ENCODE measurements at places on chromosomes 7 and 10. TPM values are rescaled to one million over a fixed set of nuclear protein-coding genes. Genes with fewer than 3 reads are reported as not detected.

The NRCAM gene
- total RNA-seq, result 198 TPM

DNA sequence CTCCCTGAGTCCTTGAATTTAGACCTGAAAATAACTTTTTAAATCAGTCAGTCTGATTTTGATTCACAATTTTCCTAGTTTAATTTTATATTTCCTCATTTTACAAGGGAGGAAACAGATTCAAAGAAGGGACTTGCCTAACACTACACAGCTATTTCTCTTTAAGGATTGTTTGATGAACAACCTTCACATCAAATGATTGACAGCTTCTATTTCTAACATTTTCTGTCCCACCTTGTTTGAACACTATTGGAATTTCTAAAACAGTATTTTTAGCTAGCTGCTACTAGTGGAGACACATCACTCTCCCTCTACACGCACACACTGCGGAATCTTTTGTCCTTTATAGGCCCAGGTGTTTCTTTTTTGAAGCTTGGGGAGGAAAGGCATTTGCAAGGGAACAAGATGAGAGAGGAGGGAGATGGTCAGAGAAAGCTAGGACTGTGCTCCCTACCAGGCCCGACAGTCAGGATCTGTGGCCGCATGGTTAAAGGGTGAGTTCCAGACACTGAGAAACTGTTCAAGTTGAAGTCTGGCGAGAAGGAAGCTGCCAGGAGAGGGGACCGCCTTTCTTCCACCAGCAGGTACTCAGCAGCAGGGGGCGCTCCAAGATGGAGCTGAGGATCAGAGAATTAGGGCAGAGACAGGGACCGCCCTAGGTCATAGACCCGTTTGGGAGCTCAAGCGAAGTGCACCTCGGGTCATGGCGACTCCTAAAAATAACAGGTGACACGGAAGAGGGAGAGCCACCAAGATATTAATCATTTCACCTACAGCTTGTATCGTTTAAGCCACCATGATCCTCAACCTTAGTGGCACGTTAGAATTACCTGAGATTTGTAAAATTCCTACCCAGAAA is 49.7 kb downstream of the DNAJC12 start:
- DNase-seq, result no peak

- no peak for DNase-seq
These were observed 106.8 kb downstream of the NEURL1 start for GRCh38 chr10:103600325-103600724.

- DNase-seq, result no peak
These were observed 1.2 kb downstream of the TPK1 start for GRCh38 chr7:144834641-144835144.

The CACNB2 gene
- 26.6 TPM for total RNA-seq

DNA sequence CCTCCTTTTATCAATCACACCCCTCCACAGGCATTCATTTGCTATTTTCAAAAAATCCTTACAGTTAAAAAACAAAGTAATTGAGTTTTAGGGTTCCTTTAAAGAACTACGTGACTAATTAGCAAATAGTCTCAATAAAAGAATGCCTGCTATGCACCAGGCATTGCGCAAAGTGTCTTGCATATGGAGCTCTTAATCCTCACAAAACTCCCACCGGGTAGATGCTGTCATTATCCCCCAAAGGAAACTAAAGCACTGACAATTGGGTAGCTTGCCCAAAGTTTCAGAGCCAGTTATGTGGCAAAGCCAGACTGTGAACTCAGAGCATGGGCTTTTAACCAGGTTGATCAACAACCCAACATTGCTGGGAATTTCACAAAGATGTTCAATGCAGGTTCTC is 305.7 kb downstream of the ELMO1 start:
- peak; percentile 73 for DNase-seq

The ASAH2 gene
- total RNA-seq, result 6.1 TPM

DNA sequence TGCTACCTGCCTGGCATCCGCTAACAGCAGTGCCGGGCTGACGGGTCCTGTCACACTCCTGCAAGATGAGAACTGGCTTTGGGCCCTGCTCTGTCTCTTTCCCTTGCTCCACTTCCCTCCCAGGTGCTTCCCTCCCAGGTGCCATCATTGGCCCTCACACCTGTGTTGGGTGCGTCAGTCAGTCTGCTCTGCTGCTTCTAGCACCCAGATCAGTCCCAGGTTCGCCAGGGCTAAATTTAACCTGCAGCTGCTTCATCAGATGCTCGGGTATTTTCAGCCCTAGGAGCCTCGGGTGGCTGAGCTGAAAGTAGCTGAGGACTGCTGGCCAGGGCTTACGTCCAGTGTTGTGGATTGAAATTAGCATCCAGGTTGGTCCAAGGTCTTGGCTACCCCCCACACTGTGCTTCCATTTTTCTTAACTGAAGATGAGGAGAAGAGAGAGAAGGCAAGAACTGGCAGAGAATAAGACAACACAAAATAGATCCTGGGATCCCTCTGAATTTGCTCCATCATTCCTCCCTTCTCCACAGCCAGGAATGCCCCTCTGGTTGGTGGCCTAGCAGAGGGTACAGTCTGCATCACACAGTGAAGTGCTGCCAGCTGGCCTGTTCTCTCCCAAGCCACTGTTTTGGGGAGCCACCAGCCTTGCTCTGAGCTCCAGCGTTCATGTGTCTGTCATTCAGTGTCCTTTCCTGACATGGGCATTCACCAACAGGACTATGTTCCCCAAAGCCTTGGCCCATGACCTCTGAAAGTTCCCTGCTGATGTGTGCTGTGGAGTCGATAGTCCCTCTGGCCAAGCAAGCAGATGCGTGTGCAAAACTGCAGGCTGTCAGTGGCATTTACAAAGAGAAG is 65.9 kb upstream of the SYPL1 start:
- DNase-seq, result no peak

DNA sequence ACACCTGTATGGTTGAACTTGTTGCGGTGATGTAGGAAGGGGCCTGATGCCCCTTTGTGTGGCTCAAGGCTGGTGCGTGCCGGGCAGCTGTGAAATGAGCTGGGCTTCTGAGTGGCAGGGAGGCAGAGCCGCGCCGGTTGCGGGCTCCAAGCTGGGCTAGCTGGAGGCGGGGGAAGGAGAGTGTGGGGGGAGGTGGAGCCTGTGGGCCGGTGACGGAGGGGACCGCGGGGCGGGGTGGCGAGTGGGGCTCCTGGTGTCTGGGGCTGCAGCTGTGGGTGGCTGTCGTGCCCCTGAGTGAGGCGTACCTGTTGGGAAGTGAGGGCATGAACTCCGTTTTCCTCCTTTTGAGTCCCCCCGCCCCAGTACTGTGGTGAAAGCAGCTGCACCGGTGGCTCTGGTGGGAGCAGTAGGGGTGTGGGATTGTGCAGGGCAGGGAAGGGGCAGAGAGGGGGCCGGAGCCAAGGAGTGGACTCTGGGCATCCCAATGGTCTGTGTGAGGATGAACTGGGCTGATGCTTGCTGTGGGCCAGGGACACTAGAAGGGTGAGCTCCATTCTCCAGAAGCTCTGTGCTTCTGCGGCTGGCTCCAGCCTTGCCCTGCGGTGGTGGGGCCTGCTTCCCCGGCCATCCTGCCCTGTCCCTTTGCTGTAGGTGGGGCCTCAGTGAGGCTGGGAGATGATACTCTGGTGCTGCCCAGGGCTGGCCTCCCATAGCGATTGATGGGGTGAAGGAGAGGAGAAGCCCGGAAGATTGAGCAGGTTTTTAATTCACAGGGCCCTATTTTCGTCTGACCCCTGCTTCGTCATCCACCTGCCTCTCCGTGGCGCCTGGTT is 41.7 kb downstream of the INPP5A start:
- DNase-seq, result no peak

DNA sequence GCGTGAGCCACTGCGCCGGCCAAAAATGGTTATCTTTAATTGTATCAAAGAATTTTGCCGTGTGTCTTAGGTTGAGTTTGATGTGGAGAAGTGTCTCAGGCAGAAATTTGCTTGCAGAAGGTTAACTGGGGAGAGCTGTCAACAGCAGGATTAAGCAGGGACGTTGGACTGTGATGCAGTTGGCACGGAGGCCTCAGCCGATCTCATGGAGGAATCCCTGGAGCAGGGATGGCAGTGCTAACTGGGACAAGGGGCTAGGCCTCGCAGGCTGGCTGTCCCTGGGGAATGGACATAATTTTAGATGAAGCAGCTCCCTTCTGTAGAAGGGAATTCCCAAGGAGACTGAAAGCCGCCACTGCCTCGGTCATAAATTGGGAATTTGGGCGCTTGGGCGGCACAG is 12.3 kb upstream of the KIF5B start:
- DNase-seq, result no peak

The CNPY1 gene
- total RNA-seq, result 0.66 TPM

The GPR22 gene
- total RNA-seq, result 38.2 TPM

GRCh38 chr10:129253865-129254179 is 213.2 kb upstream of the MGMT start:
- no peak for DNase-seq

The ACSM6 gene
- total RNA-seq, result not detected

DNA sequence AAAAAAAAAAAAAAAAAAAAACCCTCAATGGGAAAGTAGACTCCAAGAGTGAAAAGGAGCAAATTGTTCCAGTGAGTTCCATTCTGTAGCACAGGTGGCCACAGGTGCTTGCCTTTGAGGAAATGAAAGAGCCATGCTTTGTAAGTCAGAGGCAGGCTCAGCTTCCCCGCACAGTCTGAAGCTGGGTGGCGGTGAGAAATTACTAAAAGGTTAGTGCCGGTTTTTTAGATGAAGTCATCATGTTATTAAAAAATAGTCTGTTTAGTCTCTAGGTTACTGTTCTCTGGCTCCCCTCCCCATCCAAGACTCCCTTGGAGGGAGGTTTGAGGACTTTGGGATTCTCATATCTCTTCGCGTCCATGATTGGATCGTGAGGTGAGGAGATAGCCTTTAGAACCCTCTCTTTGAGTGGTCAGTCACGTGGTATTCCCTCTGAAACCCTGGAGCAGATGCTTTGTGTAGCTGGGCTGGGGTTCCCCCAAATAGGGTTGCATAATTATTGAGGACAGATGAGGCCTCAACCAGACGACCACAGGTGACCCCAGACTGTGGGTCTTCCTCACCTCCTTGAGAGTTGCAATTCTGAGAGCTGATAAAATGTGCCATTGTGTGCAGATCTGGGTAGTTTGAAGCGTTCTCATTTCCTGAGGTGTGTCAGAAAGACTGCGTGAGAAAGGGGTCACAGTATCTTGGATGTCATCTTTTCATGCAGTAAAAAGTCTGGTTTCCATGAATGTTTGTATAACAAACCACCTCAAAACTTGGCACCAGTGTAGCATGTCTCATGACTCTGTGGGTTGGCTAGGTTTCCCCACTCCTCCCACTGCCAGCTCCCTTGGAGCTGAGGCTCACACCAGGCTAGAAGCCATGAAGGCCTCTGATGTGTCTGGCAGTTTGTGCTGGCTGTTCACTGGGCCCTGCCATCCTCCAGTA is 27.1 kb downstream of the OGDH start:
- DNase-seq, result no peak

Measured in spinal cord (tissue), 10 donors.